ENCODE measurements at places on chromosomes 11 and 22.

- DNase-seq, result peak; percentile 78
Measured at GRCh38 chr11:125402435-125402834, 93.6 kb downstream of the FEZ1 start.

DNA sequence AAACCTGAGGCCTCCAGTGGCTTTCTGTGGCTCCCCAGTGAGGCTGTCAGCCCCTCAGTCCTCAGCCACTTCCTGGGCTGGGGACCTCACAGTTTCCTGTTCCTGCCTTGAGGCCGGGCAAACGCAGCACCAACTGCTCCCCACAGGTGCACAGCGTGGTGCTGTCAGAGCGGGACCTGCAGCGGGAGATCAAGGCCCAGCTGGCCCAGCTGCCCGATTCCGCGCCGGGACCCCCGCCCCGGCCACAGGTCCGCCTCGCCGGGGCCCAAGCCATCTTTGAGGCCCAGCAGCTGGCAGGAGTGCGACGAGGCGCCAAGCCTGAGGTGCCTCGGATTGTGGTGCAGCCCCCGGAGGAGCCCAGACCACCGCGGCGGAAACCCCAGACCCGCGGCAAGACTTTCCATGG lies 5.4 kb downstream of the TBC1D10C start:
- no peak for DNase-seq

DNA sequence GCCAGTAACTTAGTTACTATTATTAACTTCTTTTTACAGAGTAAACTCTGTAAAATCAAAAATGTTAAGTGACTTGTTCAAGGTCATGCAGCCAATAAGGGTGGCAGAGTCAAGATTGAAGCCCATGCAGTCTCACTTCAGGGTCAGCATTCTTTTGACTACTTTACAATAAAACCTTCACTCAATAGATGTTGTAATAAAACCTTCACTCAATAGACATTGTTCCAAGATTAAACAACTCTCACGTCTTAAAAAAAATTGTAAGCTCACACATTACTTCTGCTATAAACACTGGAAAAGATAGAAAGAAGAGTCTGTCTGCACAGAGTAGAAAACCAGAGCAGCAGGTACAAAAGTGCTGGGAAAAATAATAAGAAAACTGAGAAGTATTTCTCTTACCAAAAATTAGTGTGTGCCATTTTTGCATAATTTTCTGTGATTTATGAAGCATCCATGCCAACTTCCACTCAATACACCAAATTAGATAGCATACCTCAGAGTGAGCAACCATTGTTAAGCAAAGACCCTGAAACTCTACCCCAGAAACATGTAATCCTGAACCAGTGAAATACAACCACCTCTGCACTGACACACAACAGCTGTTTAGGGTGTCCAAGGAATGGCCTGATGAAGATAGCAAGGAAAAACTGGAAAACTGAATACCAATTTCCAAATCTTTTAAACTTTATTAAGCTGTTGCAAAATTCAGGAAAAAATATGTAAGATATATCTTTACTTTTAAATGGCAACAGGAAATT lies 4.9 kb upstream of the SOX6 start:
- no peak for DNase-seq

DNA sequence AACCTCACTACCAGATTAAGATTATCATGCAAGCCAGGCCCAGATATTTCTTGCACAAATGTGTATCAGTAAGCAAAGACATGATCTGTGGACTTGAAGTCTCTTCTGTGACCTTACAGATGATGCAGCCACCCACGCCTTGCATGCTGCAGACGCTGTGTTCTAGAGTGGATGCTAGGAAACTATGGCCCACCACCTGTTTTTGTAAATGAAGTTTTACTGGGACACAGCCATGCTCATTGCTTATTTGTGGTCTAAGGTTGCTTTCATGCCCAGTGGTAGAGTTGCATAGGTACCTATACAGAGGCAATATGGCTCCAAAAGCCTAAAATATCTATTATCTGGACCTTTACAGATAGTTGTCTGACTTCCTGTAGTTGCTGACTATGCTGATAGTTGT lies 47.5 kb upstream of the SORL1-AS1 start:
- no peak for DNase-seq

- no peak for DNase-seq
Measured at GRCh38 chr11:35675901-35676610, 13.5 kb downstream of the TRIM44 start.

Data from RPMI7951 (cell line).